ENCODE measurements at places on chromosomes 7 and 10. TPM values are rescaled to one million over a fixed set of nuclear protein-coding genes. Genes with fewer than 3 reads are reported as not detected.

GRCh38 chr7:2299131-2299829 lies 15.0 kb downstream of the SNX8 start:
- DNase-seq: peak; percentile 71

GRCh38 chr7:105298439-105298894 lies 90.3 kb downstream of the SRPK2 start:
- DNase-seq: no peak

DNA sequence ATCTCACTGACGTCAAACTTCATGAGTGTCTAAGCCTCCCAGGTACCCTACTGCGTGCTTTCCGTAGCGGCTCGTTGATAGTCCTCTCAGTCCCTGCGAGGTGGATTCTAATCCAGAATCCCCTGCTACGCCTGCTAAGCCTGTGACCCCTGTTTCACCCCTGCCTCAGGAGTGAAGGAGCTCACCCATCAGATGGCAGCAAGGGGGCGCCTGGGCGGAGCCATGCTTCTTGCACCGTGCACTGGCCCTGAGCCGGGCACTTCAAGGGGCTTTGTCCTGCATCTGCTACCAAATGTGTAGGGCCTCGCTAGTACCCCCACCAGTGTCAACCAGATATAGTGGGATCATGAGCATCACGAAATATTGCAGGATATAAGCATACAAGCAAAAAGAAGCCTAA lies 918 bp upstream of the STRA8 start:
- DNase-seq: no peak

DNA sequence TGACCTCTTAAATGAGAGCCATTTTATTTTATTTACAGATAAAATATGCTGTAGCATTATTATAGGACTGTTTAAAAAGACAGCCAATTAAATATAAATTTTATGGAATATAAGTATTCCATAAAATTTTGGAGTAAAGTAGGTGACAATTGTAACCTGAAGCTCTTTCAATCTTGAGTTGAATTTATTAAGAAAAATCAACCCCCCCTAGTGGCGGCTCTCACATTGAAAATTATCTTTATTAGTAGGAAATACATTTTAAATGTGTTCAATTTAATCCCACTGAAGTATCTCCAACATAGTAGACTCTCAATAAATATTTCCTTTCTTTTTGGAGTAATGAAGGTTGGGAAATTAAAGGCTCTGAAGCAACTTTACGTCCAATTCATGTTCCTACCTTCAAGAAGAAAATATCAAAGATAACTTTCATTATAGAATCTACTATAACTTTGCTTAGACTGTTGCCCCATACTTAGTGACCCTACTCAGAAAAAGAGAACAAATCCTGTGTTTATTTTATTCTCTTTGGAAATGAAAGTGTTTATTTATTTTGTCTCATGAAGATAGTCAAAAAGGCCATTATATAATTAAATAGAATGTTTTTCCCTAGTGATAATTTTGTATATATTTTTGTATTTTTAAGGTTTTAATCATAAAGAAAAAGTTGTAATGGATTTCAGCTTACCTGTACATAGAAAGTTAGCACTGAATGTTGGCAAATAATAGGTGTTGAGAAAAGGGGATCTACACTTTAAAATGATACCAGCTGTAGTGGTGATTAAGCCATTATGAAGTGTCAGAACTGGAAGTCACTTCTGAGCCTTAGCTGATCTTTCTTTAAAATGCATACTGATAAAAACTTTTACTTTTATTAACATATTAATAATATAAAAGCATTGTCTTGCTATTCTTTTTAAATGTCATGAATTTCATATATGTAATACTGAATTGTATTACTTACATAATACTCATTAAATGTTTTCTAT lies 3.3 kb downstream of the AHR start:
- peak; percentile 61 for DNase-seq

DNA sequence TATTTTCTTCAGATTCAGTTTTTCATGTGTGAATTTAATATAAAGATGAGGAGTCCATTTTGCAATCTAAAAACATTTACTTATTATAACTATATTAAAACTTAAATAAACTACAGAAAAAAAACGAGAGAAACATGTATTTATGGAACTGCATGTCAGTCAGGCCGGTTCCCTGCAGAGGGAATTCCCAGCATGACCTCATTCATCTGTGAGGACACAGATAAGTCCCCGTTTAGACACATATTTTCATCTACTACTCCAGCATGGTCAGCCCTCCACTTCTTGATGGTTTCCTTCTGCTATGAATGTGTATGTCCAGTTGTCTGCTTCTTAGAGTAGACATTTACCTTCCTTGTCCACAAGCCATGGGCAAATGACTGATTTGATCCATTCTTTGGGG lies 339.1 kb downstream of the SEMA3D start:
- no peak for DNase-seq

GRCh38 chr10:71649631-71650030 lies 69.9 kb downstream of the C10orf105 start:
- no peak for DNase-seq

GRCh38 chr10:43205681-43206390 lies 61.0 kb downstream of the RASGEF1A start:
- no peak for DNase-seq

DNA sequence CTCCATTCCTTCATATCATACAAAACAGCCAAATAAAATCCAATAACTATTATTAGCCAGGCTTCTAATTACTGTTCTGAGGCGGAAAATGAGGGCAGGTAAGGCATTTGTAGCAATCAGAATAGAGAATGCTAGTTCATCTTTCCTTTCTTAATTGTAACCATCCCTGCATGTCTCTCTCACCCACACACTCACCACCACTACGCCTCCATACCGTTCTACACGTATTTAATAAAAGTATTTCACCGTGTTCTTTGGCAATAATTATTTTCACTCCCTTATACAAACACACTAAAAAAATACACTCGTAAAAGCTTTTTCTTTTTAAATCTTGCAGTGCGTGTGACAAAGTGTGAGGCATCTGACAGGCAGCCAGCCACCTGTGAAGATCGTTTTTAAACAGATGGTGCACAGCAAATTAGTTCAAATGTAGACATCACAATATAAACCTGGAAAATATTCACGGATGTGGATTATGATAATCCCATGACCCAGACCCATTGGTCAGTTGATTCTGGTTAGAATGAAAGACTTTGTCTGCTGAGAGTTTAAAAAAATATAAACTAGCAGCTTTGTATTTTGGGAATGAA lies 653.6 kb downstream of the REEP3 start:
- no peak for DNase-seq

GRCh38 chr7:101420436-101420835 lies 57.8 kb downstream of the COL26A1 start:
- DNase-seq: no peak

GRCh38 chr7:29192323-29192722 lies 2.3 kb upstream of the CHN2 start:
- DNase-seq: no peak

GRCh38 chr10:110822712-110823311 lies 48.9 kb upstream of the PDCD4 start:
- DNase-seq: no peak

DNA sequence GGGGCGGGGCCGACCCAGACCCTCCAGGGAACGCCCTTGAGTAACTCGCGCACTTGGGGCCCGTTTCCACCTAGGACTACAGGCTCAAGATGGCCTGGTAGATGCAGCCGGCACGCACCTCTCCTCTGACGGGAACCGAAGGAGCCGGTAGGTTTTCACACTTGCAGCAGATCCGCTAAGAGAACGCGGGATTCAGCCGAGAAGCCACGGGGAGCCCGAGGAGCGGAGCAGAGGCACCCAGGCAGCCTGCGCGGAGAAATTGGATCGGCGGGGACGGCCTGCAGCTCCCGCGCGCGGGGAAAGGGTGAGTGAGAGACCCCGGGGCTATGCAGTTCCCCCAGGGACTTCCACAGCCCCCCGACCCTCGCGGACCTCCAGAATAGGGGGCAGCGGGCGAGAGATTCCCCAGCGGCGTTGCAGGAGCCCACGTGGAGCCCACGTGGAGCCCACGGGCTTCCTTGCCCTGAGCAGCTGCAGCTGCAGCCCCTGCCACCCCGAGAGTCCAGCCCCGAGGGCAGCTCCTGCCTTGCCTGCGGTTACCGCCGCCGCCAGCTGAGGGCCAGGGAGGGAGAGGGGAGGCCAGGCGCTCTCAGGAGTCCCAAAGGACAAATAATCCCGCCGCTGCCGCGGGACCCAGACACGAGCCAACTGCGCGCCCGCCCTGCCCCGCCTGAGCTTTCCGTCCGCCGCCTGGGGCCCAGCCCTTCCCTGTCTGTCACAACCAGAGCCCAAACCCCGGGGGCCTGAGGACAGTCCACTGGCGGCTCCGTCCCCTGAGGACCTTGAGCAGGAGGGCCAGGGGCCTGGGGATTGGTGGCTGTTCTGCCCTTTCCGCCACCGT lies 13.1 kb downstream of the IFT22 start:
- no peak for DNase-seq

GRCh38 chr7:29569648-29570047 lies 6.0 kb downstream of the PRR15 start:
- DNase-seq: no peak

DNA sequence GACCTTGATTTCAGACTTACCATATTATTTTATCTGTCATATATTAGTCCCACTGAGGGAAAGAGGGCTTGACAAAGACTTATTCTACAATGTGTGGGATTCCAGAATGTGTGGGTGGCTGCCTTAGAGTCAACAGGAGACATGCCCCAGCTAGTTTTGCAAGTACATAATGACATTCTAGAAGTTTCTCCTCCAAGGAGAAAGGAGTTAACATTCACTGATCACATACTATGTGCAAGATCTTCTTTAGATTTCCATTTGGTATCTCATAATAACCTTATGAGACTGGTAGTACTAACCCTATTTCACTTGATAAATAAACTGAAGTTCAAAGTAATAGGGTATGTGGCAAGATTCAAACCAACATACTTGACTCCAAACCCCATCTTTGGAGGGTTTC lies 25.2 kb downstream of the IRF5 start:
- no peak for DNase-seq

- no peak for DNase-seq
These were observed 232.2 kb downstream of the CRPPA start for GRCh38 chr7:16189026-16189715.

GRCh38 chr7:102395592-102395872 lies 631 bp upstream of the PRKRIP1 start:
- no peak for DNase-seq

GRCh38 chr7:11430841-11431240 lies 401.2 kb downstream of the THSD7A start:
- no peak for DNase-seq

DNA sequence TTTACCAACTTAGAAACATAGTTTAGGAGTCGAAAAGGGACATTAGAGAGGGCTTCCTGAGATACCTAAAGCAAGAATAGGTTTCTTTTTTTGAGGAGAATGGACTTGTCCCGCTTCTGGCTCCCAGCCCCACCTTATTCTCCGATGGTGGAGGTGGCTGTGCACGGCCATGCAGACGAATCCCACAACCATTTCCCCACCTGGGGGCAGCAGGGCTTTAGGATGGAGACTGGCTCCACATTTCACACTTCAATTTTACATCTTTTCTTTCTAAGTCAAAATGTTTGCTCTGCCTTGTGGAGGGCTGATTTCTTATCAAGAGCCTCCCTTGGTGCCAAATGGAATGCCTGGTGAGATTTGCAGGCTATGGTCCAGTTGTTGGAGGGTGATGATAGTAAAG lies 118.5 kb downstream of the GLRX3 start:
- no peak for DNase-seq

- DNase-seq: no peak
These were observed 6.0 kb downstream of the ADCK2 start for GRCh38 chr7:140678816-140679130.

DNA sequence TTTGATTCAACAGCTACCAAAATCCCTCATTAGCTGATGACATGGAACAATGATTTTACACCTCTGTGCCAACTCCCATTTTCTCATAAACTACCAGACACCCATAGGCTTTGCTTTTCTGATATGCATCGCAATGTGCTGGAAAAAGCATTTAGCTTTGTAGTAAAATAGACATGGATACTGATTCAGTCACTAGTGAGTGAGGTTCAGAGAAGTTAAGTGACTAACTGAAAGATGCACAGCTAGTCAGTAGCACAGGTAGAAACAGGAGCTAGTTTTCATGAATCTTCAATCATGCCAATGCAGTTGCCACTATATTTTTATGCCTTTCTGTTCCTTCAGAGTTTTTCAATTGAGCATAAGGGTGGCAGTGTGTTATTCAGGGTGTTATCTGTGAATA lies 38.7 kb downstream of the PRKG1 start:
- no peak for DNase-seq

DNA sequence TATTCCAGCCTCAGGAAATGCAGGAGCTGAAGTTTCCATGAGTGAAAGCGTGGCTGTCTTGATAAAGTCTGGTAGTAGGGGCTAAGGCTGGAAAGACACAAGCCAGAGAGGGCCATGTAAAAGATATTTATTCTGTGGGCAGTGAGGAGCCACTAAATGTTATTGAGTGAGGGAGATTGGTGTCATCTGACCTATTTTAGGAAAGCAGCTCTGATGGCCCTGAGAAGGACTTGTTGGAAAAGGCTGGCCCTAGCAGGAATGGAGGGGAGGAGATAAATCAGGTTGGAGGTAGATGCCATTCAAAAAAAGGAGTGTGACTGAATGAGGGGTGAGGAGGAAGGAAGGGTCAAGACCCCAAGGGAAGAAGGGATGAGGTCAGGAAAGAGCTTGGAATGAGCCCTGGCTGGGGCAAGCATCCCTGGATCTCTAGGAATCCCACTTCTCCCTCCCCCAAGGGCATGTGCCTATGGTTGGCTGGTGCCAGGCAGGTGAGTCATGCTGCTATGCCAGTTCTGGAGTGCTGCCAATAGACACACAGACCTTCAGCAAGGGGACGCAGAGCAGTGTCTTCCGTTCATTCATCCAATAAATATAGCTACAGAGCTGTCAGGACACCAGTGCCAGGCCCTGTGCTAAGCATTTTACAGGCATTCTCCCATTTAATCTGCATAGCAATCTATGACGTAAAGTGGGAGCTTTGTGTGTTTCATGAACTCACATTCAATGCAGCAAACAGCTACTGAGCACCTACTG lies 2.0 kb downstream of the ANKRD2 start:
- peak; percentile 74 for DNase-seq

- DNase-seq: peak; percentile 43
These were observed 404.2 kb upstream of the FOXK1 start for GRCh38 chr7:4277936-4278335.

GRCh38 chr7:105352018-105352612 lies 36.6 kb downstream of the SRPK2 start:
- peak; percentile 81 for DNase-seq

DNA sequence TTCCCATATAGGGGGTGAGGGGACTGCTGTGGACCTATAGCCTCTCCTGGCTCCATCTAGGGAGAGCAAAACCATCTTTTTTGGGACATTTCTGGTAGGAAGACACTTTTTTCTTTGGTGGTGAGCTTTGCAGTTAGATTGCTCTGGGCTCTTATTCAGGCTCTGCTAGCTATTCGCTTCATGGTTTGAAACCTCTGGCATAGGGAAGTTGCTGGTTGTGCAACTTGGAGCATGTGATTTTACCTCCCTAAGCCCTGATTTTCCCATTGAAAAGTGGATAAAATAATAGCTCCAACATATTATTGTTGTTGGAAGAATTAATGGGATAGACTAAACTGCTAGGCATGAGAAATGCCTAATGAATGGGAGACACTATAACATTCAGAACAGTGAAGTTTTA lies 69.6 kb downstream of the CYP26A1 start:
- no peak for DNase-seq

Gene FEZF1
- total RNA-seq: not detected

Gene LRRC61
- 9.7 TPM for total RNA-seq

Gene CEP55
- total RNA-seq: 1.8 TPM

Gene UCMA
- total RNA-seq: not detected

Gene LIPF
- total RNA-seq: not detected

Gene TMEM184A
- not detected for total RNA-seq

Gene SLC26A5
- not detected for total RNA-seq

Gene OR9A2
- not detected for total RNA-seq

Gene CCNJ
- 3.3 TPM for total RNA-seq

Gene DGKI
- total RNA-seq: 4.4 TPM

Gene PPP1R17
- not detected for total RNA-seq

Gene PDK4
- total RNA-seq: 337 TPM

Gene PLOD3
- total RNA-seq: 35.9 TPM
